Right cardiac atrium (tissue), 5 donors: ENCODE measurements at places on chromosomes 4 and X. TPM values are rescaled to one million over a fixed set of nuclear protein-coding genes. Genes with fewer than 3 reads are reported as not detected.

ABCG2 gene
- 1.6 TPM for total RNA-seq

VSIG1 gene
- not detected for total RNA-seq

ITGB1BP2 gene
- 113 TPM for total RNA-seq

KLHL4 gene
- 2.5 TPM for total RNA-seq

DNA sequence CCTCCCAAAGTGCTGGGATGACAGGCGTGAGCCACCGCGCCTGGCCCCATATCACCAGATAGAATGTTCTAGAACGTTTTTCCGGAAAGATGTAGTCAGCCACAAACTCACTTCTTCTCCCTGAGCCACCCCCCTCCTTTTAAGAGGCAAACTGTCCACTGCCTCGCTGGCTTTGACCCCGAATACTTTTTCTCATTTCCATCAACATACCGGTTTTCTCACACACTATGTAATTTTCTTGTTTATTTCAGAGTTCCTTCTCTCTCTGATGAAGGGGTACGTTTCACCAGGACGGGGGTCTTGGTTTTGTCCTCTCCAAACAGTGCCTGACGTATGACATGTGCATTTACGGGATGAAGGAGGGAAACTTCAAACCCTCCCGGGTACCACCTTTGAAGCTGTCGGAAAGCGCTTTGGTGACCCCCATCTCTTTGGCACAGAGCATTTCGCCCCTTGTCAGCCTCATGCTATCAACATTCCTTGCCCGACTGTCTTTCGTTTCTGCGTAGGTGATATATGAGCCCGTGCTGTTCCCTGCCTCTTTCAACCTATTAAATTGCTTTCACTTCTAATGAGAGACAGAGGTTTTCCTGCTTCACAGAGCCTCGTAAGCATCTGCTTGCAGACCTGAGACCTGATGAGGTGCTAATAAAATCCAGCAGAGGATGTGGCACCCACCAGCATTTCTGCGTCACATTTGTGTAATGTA is 73.8 kb downstream of the CRLF2 start:
- no peak for DNase-seq

DNA sequence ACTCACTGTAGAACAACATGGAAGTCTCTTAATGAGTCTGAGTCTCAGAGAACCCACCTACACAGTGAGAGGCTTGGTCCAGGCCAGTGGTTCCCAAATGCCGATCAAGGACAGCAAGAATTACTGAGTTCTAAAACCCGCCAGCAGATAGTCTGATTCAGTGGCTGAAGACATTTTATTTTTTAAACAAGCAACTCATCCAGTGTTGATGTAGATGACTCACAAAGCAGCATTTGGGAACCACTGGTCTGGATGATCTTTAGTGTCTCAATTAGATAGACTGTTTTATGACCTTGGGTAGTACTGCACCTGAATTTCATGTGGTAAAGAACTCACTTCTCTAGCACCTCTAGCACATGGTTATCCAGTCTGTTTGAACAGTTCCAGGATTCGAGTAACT is 193.6 kb downstream of the FBXW7 start:
- no peak for DNase-seq

GRCh38 chr4:182975806-182976205 is 58.6 kb upstream of the DCTD start:
- no peak for DNase-seq

- no peak for DNase-seq
These were observed 1.9 kb downstream of the SEC24D start for GRCh38 chr4:118834070-118834469.

DNA sequence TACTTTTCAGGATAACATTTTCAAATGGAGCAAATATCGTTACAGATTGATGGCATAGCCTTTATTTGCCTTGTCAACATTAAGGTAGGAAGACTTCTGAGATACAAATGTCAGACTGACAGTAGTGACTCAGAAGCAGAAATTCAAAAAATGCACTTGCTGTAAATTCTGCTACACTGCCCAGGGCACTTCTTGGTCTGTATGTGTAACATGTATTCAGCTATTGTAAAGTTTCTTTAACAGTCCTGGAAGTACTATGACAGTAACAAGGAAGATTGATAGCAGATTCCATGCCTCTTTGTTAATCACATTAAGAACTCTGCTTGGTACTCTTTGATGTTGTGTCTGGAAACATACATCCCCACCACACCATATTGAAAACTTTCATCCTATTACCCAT is 69.6 kb upstream of the PCDH18 start:
- no peak for DNase-seq

DNA sequence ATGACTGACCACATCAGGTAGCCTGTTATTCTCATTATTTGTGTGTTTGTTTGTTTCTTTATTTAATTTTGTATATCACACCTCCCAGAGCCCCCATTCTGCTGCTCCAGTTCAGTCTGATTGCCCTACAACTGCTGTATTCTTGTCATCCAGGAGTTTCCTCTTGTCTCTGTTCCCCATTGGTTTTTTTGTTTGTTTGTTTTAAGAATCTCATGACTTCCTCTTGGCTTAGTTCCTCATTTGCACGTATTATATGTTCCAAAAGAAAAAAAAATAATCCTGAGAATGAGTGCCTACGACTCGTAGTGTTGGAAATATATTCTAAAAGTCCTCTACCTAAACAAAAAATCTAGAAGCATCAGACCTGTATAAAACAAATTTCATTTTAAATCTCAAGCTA is 142.3 kb upstream of the SLIT2 start:
- DNase-seq, result no peak

DNA sequence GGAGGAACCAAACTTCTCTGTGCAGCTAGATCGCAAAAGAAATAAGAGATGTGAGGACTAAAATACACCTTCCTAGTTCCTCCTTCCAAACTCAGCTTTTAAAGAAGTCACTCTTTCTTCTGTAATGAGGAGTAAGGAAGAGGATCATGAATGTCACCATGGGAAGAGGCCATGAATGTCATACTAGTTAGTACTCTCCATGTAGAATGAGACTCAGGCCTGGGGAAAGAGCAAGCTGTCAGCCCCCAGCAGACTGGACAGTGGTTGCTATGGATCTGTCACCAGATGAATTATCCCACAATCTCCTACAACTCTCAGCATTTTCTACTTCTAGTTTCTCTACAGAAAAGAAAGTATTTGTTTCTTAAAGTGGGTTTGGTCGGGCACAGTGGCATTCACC is 57.1 kb upstream of the PRDM8 start:
- DNase-seq, result no peak

- DNase-seq, result peak; percentile 20
These were observed 205.0 kb downstream of the CAMK2D start for GRCh38 chr4:113556382-113557134.
